ENCODE measurements at places on chromosomes 2 and 18.
A peak's percentile ranks its signal among the peaks of the same experiment; 100 is the strongest.

DNA sequence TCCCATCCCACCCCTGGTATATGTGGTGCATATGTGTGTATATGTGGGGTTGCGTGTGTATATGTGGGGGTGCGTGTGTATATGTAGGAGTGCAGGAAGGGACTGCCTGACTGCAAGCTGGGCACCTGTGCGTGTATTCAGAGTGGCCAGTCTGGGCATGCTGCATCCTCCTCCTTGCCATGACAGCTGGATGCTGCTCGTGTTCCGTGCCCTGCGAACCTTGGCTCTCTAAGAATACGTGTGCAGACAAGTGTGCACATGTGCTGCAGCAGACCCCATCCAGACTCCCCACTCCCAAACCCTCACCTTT, 222.1 kb downstream of the CELF4 start:
- no peak for DNase-seq

GRCh38 chr2:212913640-212914306, 237.6 kb downstream of the IKZF2 start:
- no peak for DNase-seq

- no peak for DNase-seq
These were observed 27.8 kb upstream of the REL start for GRCh38 chr2:60853531-60853930.

GRCh38 chr2:42102024-42102590, 54.3 kb downstream of the PKDCC start:
- peak; percentile 86 for DNase-seq
